ENCODE measurements at places on chromosomes 12 and 14. TPM values are rescaled to one million over a fixed set of nuclear protein-coding genes. Genes with fewer than 3 reads are reported as not detected.

ASCL1 gene
- not detected for total RNA-seq

NFE2 gene
- not detected for total RNA-seq

SARNP gene
- 113 TPM for total RNA-seq

RGS6 gene
- total RNA-seq: not detected

PTGDR gene
- total RNA-seq: 0.22 TPM

NGB gene
- not detected for total RNA-seq

CLEC1A gene
- total RNA-seq: not detected

PTPN6 gene
- total RNA-seq: 0.11 TPM

Data from uterine smooth muscle cell (primary cell).